ENCODE measurements at places on chromosomes 1 and 21.

DNA sequence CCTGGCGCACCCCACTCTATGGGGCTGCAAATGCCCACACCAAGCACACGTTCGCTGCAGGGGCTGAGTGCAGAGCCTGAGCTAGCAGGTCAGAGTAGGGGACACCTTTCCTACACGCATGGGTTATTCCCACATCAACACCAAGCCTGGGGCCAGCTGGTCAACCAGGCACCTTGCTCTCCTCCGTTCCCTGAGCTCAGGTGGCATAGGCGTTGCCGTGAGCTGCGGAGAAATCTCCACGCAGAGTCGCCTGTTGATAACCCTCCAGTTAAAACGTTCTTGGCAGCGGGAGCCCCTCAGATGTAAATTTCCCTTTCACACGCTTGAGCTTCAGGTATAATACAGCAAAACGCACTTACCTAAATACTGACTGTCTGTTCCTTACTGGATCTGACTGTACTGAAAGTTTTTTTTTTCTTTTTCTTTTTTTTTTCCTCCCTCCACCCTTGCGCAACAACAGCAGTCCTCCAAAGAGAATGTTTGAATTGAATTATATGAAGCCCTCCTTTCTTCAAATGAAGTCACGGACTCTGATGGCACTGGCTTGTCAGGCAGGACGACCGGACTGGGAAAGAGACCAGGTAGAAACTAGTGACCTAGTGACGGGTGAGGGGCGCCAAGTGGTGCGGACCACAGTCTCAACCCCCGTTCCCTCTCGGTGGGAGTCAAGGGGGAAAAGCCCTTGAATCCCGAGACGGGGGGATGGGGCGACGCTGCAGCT is 2.1 kb downstream of the BRINP3 start:
- no peak for DNase-seq

DNA sequence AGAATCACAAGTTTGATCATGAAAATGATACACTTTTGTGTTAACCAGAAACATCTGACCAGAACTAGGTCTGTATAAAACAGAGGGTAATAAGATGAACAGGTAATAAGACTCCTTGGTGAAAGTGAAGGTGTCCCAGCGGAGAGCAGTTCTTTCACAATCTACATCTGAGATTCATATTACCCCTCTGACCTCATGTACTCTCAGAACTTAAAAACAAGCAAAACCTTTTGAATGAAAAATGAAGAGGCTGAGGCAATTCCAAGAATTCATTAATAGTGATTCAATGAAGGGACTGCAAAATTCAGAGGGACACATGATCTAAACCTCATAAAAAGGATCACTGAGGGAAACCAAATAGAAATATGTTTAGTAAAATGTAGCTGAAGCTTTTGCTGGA is 10.9 kb upstream of the MPZL1 start:
- DNase-seq, result no peak

DNA sequence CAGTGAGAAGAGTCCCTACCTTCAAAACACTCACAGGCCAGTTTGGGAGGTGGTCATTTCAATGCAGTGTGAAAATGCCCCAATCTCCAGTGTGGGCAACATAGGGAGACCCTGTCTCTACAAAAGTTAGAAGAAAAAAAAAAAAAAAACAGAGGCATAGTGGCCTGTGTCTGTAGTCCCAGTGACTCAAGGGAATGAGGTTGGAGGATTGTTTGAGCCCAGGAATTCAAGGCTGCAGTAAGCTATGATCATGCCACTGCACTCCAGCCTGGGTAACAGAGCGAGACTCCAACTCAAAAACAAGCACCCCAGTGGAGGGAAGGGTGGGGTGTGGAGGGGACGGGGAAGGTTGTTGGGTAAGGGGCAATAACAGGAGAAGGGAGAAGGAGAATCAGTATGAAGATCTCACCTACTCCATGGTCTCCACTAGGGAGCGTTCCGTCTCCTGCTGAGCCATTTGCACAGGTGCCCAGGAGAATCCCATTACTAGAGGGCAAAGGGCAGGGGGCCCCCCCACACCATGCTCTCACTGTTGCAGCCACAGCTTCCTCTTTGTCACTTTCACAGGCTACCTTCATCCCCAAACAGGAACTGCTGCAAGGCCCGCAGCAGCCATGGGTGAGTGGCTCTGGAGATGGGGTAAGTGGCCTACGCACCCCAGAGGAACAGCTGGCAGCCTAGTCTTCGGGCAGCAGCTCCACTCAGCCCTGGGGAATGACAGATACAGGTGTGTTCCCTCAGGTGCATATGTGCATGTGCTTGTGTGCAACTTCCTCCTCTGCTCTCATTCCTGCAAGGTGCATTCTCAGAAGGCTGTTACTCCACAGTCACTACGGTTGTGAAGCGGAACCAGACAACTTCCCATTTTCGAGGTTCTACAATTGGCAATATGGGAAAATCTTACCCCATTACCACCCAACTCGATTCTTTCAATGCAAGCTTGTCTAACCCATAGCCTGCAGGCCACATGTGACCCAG is 87.9 kb upstream of the LYST start:
- no peak for DNase-seq

GRCh38 chr1:17674726-17675500 is 80.2 kb upstream of the ACTL8 start:
- no peak for DNase-seq

DNA sequence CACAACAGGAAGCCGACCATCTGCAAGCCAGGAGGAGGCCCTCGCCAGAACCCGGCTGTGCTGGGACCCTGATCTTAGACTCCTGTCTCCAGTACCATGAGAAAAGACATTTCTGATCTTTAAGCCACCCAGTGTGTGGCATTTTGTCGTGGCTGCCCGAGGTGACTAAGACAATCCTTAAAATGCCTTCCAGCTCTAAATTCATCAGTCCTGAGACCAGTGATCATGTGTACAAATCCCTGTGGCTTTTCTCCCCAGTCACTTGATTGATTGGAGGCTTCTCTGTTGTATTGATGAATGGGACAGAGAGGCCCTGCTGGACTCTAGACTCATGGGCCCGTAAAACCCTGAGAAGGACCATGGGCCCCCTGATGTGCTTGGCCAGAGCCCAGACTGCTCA is 36.1 kb downstream of the B3GALT5 start:
- DNase-seq, result no peak

DNA sequence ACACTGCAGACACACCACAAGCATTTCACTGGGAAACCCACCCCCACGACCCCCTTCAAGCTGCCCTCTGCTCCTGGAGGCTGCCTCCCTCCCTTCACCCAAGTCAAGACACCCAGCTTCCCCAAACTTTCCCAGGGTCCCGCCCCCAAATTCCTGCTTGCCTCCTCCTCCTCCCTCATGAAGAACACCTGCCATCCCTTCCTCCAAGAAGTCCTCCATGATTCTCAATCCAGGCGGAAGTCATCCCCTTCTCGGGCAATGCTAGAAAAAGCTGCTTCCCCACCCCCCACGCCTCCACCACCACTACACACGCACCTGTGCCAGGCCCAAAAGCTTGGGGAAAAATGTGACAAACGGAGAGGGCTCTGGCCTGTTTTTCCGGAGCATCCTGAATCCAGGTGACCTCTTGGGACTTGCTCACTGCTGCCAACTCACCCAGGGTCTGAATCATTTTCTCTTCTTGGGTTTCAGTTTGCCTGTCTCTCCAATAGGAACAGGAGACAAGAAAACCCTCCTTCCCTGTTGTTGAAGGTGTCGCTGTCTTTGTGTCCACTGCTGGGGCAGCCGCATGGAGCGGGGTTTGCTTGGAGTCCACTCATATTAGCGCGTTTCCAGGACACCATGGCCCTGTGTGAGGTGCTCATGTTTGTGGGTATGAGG is 101.0 kb upstream of the CASZ1 start:
- no peak for DNase-seq

DNA sequence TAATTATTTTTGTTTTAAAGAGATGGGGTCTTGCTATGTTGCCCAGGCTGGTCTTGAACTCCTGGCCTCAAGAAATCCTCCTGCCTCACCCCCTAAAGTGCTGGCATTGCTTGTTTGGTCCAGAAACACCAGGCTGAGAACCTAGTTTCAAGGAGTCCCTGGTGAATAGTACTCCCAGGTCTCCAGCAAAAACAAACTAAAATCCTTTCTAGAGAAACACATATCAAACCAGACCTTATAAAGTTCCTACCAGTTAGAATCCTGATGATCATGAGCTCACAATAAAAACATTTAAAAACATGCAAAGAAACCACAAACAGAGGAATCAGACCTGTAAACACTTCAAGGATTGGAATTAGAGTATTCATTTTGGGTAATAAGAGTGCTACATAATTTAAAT is 34.4 kb upstream of the PADI1 start:
- DNase-seq, result no peak

GRCh38 chr1:102897557-102897956 is 210.8 kb downstream of the COL11A1 start:
- DNase-seq, result no peak

- DNase-seq, result no peak
Measured at GRCh38 chr21:46222436-46223116, 6.0 kb downstream of the LSS start.

DNA sequence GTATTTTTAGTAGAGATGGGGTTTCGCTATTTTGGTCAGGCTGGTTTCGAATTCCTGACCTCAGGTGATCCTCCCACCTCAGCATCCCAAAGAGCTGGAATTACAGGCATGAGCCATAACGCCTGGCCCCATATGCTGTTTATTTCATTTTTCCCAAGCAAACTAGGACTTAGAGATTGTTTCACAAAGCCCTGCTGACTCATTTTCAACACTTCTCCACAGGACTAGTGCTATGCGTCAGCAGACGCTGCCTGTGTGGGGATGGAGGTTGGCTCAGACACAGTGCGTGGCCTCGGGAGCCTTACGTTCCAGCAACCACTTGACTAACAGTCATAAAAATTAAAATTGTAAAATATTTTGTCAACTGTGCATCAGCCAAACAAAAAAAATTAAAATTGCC is 22.7 kb downstream of the PKNOX1 start:
- no peak for DNase-seq

DNA sequence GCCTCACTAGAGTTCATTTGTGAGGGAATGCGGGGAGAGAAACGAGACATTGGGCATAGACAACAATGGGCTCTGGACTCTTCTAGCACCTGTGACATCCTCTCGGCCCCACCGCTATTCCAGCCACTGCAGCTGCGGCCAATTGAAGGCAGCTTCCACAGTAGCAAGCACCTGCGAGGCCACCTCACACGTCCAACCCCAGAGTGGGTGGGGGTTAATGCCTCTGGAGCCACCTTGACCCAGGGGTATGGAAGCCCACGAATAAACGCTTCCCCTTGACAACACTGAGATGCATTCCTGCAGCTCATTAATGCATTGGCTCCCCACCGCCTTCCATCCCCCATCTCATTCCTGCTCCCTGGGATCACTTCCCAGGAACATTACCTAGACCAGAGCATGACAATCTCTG is 104.4 kb downstream of the GLIS1 start:
- no peak for DNase-seq

- no peak for DNase-seq
Measured at GRCh38 chr1:25616987-25617624, 515 bp downstream of the MAN1C1 start.

GRCh38 chr21:44005071-44005470 is 7.0 kb upstream of the TRAPPC10 start:
- DNase-seq, result no peak

DNA sequence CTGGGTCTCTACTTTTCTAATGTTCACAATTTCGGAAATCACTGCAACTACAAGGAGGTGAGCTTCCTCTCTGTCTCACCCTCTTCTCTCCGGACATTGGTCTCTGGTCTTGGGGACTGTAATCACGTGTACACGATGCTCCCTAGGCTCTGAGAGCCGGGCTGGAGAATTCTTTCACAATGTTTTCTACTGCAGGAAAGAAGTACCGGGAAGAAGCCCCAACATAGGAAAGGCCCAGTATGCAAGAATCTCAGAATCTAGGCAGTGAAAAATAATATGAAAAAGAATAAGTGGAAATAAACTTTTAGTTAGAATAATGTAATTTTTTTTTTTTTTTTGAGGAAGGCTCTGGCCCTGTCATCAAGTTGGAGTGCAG is 13.5 kb upstream of the HJV start:
- DNase-seq, result no peak

DNA sequence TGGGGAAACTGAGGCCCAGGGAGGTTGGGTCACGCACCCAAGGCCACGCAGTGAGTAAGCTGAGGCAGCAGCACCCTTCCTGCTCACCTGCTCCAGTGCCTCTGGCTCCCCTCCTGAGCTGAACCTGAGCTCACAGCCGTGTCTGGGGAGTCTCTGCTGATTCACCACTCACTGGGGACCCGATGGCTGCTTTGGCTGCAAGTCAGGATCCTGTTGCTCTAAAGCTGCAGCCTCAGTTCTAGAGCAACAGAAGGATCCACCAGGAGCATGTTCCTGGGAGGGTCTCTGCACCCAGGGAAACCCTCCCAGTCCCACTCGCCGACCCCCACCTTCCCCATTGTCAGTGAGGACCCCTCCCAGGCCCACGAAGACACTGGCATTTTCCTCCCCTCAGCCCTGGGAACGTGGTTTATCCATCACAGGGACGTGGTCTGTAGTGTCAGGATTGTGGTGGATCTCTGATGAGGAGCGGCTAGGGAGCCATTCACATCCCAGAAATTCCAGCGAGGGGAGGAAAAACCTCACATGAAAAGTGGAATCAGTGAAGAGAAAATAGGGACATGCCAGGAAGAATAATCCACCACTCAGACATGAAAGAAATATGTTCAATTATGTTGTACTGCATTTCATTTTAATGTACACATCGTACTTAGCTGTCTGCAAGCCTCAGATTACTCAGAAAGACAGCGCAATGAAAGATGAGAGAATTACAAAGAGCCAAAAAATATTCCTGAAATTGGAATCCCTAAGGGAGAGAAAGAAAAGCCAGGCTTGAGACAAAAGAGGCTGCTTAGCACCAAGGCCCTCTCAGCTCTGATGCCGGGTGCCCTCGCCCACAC is 447.2 kb downstream of the MATN1 start:
- no peak for DNase-seq

DNA sequence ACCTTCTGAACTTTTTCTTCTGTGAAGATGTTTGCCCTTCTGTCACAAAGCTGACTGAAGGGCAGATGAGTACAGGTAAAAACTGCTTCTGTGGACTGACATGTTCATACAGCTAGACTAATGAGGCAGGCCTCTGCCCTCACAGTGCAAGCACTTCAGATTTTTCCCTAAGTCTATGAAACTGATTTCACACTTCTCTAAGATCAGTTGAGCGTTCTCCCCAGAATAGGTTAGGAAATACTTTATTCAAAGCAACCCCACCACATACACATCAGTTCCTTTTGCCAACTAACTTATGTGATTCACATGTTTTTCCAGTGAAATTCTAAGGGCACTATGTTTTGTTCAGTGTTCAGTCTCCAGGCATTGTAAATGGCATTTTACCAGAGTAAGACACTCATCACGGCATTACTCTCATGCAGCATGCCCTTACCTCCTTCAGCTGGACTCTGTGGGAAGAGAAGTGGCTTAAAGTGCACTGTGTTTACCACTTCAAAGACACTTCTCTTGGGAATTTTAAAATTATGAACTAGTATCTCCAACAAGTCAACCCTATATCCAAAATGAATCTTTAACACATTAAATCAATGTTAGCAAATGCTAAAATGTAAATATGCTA is 5.4 kb upstream of the PSMG1 start:
- DNase-seq, result no peak

DNA sequence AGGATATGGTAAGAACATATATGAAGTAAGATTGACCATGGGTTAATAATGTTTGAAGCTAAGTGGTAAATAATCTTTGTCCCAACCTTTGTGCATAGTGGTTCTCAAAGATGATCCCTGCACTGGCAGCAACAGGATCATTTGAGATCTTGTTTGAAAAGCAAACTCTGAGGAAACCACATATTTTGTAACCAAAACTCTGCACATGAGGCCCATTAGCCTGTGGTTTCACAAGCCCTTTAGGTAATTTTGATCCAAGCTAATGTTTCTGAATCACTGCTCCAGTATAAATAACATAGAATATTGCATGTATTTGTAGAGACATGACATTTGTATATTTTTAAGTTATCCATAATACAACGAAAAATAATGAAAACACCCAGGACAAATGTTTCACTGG is 147.9 kb upstream of the RGS18 start:
- DNase-seq, result no peak
